ENCODE measurements at places on chromosomes 12 and 14.
A peak's percentile ranks its signal among the peaks of the same experiment; 100 is the strongest.

GRCh38 chr12:27083861-27084394 lies 1.6 kb upstream of the C12orf71 start:
- no peak for DNase-seq

- no peak for DNase-seq
Measured at GRCh38 chr12:95601091-95601961, 50.0 kb upstream of the USP44 start.

DNA sequence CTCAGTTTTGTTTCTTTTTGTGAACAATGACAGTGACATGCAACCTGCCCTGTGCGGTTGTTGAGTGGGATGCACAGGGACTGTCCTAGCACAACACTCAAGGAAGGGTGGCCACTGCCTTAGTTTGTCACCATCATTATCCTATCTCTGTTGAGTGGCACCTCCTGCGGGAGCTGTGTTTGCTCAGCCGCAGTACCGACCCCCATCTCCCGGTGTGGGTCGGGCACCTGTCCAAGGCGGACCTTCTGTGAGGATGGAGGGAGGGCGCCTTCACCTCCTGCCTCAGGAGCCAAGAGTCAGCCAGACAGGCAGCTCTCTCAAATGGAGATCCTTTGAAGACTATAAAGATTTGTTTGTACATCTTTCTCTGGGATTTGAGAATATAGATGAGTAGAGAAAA lies 142.1 kb downstream of the TSPAN9 start:
- no peak for DNase-seq

GRCh38 chr14:22487941-22488340 lies 101.1 kb downstream of the DAD1 start:
- no peak for DNase-seq

GRCh38 chr14:92914087-92914656 lies 8.8 kb upstream of the CHGA start:
- no peak for DNase-seq

GRCh38 chr14:105060751-105061427 lies 4.3 kb downstream of the GPR132 start:
- DNase-seq = no peak

DNA sequence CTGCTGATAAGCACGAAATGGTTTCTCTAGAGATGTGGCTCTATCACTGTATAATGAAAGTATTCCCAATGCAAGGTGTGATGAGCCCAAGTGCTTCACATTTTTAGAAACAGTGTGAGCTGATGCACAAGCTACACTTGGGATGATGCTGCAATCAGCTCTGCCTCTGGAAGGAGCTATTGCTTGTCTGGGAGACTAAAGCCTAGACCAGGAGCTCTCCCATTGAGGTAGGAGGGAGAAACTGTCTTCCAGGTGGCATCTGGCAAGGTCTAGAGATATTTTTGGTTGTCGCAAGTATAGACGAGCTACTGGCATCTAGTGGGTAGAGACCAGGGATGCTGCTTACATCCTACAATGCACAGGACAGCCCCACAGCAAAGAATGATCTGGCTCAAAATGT lies 42.0 kb downstream of the HECTD4 start:
- no peak for DNase-seq

GRCh38 chr12:85733221-85733840 lies 102.9 kb downstream of the RASSF9 start:
- DNase-seq = no peak

- no peak for DNase-seq
Measured at GRCh38 chr12:128339126-128339520, 72.2 kb downstream of the TMEM132C start.

DNA sequence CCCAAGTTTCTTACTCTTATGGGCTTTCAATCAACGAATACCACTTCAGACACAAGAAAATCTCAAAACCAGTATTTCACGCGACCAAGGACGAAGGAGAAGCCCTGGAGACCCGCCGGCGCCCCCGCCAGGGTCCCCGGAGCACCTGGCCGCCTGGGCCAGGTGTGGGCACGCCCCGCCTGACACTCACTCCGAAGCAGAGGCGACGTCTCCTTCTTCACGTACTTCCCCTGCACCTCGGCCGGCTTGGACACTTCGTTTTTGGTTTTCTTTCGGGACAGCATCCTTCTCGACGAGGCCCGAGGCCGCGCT lies 466 bp downstream of the SAV1 start:
- no peak for DNase-seq

- DNase-seq = no peak
Measured at GRCh38 chr14:30569216-30569902, 10.4 kb downstream of the G2E3 start.

GRCh38 chr12:98221243-98221808 lies 294.1 kb upstream of the TMPO start:
- no peak for DNase-seq

DNA sequence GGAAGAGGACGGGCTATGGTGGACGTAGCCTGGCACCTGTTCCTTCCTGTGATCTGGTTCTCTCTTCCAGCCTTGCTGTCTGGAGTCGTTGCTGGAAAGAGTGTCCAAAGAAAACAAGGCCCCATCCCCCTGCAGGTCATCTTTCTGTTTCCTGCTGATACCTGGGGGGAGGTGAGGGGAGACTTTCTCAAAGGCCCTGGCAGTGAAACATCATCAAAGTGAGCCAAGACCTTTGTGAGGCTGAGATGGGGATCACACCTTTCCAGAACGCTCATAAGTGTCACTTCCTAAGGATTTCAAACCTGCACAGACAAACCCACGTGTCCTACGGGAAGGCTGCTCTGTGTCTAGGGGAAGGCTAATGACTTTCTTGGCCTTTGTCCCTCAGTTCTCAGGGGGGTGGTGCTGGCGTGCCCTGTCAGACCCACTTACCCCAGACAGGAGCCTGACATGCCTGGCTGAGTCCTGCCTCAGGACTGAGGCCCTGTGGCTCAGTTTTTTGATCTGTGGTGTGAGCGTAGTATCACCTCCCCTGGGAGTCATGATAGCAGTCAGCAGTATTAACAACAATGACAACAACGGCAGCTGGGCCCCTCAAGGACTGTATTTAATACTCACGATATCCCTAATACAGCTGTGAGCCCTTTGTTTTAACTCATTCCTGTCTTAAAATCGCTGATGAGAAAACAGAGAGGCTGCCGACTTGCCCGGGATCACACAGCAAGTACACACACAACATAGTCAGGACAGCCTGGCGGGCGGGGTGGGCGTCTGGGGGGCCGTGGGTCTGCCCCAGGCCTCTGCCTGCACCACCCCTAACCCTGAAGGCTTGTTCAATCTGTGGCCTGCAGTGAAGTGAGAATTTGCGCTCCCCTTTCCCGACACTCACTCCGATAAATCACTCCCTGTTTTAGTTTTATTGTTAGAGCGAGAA lies 235.2 kb downstream of the SLC41A2 start:
- DNase-seq = no peak

DNA sequence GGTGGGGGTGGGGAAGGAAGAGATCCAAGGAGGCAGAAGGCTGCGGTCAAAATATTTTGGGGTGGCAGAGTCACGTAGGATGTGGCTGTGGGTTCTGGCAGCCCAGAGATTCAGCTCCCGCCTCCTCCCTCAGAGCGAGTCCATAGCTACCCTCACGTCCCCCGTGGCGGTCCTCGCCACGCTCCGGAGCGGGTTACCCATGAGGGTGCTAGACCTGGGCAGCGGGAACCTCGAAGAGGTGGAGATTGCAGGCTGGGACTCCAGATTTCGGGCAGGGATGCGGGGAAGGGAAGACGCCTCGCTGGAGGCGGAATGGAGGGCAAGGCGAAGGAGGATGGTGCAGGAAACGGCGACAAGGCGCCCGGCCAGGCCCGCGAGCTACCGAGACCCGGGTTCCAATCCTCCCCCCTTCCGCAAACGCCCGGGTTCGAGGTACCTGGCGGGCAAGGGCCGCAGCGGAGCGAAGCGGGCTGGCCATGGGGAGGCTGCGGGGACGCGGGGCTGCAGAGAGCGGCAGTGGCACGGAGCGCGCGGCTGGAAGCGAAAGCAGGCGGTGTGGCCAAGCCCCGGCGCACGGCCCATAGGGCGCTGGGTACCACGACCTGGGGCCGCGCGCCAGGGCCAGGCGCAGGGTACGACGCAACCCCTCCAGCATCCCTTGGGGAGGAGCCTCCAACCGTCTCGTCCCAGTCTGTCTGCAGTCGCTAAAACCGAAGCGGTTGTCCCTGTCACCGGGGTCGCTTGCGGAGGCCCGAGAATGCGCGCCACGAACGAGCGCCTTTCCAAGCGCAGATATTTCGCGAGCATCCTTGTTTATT lies 46.2 kb downstream of the BCAT1 start:
- DNase-seq = peak; percentile 27

DNA sequence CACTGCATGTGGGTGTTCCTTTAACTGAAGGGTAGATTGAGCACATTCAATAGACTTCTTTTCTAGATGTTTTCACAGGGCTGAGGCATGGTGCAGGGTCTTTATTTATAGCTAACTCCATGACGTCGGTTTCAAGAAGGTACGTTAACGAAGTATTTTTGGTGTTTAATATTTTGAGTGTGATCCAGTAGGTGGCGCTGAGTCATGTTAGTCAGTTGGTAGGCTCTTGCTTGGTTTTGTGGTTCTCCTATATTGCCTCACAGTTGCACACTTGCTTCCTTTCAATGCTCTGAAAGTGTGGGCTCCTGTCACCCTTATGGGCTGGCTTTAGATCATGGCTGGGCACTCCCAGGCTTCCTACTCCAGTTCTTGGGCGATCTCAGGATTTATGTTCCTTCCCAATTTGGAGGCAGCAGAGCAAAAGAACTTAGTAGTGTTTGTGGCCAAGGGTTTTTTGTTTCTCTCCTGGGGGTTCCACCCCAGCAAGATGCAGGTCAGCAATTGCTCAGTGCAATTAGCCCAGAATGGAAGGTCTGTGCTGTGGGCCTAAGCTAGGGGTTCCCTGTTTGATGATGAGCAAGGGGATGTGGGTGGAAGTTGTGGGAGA lies 471.6 kb upstream of the FOXG1 start:
- no peak for DNase-seq

GRCh38 chr14:54342806-54343205 lies 54.0 kb upstream of the CDKN3 start:
- DNase-seq = no peak

GRCh38 chr12:50642761-50643160 lies 121.1 kb upstream of the ATF1 start:
- DNase-seq = no peak

- no peak for DNase-seq
Measured at GRCh38 chr12:92539110-92539749, 163.6 kb upstream of the PLEKHG7 start.

DNA sequence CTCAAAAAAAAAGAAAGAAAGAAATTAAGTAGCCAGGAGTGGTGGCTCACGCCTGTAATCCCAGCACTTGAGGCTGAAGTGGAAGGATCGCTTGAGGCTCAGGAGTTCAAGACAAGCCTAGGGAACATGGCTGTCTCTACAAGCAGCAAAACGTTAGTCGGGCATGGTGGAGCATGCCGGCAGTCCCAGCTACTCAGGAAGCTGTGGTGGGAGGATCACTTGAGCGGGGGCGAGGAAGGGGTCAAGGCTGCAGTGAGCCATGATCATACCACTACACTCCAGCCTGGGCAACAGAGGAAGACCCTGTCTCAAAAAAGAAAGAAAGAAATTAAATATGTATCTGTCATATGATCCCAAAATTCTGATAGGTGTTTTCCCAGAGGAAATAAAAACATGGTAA lies 5.3 kb downstream of the RAD52 start:
- DNase-seq = no peak

DNA sequence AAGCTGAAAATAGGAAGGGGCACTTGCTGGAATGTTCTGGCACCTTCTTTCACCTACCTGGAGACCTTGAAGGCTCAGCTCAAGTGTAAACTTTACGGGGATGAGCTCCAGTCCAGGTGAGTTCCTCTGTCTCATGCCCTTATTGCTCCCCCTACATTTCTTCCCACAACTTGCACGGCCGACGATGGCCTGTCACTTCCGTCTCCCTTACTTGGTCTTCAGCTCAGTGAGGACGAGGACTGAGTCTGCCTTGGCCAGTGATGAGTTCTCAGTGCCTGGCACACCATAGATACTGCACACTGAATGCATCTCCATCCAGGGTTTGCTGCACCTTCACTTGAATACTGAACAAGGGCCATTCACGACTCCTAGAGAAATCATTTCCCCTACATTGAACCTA lies 21.4 kb downstream of the ADGRD1 start:
- no peak for DNase-seq

DNA sequence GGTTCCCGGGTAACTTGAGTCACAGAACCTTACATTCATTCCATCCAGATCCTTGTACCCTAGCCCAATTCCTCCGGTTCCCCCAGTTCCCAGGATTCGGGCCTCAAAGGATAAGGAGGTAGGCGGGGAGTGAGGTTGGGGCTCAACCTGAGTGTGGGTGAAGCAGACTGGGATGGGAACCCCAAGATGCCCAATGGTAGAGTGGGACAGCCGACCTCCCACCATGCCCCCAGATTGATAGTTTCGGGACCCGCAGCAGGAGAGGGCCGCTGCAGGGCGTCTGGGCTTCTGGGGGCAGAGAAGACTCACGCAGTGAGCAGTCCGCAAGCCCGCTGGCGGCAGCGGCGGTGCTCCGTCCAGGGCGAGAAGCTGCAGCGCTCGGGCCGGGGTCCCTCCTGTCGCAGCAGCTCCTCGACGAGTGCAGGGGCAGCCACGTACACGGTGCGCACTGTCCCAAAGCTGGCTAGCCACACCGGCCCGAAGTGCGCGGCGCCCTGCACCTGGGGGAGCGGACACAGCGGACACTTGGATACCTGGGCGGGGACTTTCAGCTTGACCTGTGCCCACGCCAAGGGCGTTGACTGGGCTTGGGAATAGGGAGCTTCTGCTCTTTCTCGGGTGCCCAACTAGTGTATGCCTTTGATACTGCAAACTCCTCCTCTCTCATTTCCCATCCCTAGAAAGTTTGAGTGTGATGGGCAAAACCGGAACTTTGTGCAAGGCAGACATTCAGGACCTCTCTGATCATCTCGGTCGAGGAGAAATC lies 997 bp downstream of the CYP27B1 start:
- DNase-seq = no peak

- DNase-seq = no peak
Measured at GRCh38 chr12:63862187-63862968, 17.9 kb downstream of the SRGAP1 start.

DNA sequence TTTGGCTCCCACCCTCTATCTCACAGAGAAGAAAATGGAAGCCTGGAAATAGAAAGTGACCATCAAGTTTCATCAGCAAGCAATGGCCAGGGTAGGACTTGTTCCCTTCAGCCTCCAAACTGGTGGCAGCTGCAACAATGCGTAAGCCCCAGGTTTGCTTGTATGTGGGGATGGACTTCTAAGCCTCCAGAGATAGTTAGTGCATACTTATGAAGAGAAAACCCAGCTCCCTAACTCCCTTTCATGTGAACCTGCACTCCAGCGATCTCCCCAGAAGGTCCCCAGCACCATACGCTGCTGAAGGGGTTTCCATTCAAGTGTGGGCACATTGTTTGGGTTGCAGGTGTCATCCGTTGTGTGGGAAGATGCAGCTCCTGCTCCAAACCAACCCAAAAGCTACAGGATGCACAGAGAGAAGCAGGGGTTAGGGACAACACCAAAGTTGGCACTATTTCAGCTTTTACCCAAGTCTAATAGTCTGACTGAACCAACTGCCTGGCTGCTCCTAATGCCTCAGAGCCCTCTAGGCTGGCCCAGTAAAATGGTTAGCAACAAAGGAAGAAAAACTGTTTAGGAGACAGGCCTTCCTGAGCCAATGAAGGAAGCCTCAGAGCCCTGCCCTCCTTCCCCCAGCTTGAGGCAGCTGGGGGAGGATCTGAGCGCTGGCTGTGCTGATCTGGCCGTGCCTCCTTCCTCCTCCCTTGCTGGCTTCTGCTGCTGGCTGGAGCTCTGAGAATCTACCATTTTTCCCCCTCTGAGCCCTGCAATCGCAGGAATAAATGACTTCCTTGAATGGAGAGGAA lies 12.3 kb downstream of the ZFP36L1 start:
- DNase-seq = peak; percentile 39

GRCh38 chr12:5456906-5457305 lies 25.0 kb downstream of the NTF3 start:
- no peak for DNase-seq

GRCh38 chr14:50013198-50013918 lies 103.0 kb downstream of the VCPKMT start:
- no peak for DNase-seq
